ENCODE measurements at places on chromosomes 6 and 20.
A peak's percentile ranks its signal among the peaks of the same experiment; 100 is the strongest.

DNA sequence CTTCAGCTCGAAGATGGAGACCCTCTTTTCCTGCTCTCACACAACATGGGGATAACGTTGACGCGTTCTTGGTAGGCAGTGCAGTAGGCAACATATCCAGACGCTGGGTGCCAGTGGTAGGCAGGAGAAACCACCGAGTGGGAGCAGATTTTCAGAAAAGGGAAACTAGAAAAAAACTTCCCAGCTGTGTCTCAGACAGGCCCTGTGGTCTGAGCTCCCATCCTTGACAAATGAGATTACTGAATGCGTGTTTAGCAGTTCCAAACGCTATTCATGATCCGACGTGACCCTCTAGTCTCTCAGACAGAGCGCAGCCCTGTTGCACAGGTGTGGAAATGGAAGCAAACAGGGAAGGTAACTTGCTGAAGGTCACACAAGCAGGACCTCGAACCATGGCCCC lies 83.9 kb upstream of the DUSP22 start:
- DNase-seq: no peak

DNA sequence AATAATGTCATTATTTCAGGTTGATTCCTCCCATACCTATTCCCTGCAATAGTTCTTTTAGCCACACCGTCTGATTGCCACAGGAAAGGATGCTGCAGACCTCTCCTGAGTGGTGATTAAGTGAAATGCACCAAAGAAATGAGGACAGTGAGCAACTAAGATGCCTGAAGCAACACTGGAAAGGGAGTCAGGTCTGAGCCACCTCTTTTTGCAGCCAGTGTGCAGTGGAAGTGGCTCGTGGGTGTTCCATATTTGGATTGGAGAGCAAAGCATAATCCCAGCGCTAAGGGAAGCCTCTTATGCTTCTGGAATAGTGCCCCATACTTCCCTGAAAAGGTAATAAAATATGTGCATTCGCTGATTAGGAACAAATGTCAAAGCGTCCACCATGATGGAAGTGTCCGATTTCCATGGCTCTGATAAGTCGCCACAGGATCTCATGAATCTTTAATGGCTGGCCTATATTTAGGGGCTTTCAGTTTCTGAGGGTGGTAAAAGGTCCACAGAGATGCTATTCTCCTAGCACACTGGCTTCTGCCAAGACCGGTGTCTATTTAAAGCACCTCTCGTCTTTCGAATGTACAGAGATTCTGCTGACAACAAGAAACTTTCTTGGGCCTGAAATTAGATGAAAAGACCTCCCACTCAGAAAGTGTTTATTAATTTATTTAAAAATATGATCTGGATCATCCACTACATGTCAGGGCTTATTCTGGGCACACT lies 253.9 kb downstream of the SLC24A3 start:
- DNase-seq: no peak

- DNase-seq: peak; percentile 64
Observed at GRCh38 chr6:27882624-27883023, 29.6 kb downstream of the OR2B2 start.

- no peak for DNase-seq
Observed at GRCh38 chr6:137307163-137307854, 88.1 kb upstream of the IFNGR1 start.

DNA sequence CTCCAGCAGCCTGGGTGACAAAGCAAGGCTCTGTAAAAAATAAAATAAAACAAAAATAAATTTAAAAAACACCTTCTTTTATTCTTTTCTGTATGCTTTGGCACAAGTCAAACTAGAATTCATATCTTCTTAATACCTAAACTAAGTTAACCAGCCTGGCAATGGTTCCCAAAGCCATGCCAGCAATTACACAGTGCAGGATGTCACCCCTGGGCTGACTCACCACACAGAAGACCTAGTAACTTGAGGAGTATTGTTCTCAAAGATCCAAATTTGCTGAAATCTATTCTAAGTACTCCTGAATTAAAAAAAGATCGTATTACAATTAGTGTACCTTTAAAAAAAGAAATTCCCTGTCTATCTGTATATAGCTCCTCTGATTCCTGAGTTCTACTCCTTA lies 162.7 kb upstream of the SGK1 start:
- no peak for DNase-seq

DNA sequence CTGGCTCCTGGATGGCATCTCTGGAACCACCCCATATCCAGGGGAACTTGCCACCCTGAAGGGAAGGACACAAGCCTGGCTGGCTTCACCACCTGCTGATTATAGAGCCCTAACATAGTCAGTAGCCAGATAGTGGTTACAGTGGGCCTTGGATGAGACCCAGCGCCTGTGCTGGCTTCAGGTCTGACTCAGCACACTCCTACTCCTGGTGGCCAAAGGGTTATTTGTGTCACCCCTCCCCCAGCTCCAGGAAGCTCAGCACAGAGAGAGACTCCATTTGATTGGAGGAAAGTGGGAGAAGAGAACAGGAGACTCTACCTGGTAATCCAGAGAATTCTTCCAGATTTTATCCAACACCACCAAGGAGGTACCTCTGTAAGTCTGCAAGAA lies 12.8 kb downstream of the SNX14 start:
- DNase-seq: peak; percentile 70

DNA sequence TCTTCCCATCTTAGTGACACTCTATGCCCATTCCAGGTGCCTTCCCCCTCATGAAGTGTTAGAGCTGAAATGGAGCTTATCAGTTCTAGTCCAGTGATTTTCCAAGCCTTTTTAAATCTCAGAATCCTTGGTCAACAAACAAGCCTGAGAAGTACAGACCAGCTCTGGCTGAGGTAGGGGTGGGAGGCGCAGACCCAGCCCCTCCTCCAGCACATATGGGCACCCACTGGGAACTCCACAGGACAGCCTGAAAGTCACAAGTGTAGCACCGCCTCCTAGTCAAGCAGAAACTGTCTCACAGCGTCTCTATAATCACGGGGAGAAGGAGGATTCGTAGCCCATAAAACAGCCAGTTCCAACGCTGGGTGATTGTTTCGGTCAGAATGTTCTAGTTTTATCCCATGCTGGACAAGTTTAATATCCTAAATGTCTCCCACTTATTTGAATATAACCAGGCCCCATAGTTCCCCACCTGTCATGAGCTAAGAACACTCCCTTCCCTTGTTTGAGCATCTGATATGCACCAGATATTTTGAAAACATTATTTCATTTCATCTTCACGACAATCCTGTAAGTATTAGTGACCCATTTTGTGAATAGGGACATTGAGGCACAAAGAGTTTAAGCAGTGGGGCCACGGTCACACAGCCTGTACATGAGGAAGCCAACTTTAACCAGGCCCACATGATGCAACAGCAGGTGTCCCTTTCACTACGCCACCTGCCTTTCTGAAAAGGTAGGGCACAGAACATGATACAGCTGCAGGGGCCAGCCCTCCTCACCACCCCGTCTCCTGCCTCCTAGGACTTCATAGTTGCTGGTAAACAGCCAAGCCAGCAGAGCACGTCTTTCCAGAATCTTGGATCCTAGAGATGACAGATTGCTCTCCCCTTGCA lies 40.1 kb downstream of the TRAF3IP2 start:
- peak; percentile 71 for DNase-seq

DNA sequence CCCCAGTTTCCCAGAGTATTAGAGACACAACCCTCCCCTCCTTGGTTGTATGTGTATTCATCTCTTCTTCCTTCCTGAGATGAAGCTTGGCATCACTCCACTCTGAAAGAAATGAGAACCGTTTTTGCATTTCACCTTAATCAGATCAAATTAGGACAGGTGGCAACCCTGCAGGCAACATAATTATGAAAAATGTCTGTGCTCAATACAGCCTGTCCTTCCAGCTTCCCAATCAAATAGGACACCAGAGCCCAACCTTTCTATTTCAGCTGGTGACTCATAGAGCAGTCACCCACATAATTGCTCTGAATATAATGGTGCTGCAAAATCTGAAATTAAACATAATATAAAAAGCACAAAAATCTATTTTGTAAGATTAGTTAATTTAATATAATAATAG lies 310.2 kb upstream of the AGPAT4 start:
- no peak for DNase-seq

GRCh38 chr20:24838546-24839535 lies 110.2 kb upstream of the CST7 start:
- no peak for DNase-seq

DNA sequence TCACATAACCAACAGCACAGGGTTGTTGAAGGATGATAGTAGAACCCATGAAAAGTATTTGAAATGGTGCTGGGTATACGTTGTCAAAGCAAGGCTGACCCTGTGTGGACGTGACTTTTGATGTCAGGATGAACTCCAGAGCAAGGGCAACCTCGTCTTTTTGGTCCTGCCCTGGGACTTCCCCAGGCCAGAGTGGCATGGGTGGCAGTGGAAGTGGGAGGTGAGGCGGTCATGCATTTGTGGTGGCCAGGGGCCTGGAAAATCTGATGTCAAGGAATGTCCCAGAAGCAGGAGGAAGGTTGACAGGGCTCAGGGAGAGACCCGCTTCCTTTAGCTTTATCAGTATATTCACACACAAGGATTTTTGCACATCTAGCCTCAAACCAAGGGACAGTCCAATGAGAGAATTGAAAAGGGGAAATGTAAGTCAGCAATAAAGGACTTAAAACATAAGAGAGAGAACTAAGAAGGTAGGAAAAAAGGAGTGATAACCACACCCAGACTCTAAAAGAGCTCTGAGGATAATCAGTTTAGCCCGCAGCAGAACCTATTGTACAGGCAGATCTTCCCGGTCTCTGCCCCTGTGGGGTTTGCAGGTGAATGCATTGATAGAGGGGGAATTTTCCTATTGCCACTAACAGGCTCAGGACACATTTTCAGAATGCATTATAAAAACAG lies 98.8 kb upstream of the HDGFL1 start:
- peak; percentile 14 for DNase-seq

- DNase-seq: no peak
Observed at GRCh38 chr6:154350293-154350692, 6.3 kb downstream of the IPCEF1 start.

GRCh38 chr6:24959319-24959718 lies 23.6 kb upstream of the RIPOR2 start:
- DNase-seq: no peak

- DNase-seq: no peak
Observed at GRCh38 chr20:45055056-45055455, 45.9 kb downstream of the KCNS1 start.

GRCh38 chr20:17504066-17504897 lies 26.9 kb downstream of the BFSP1 start:
- DNase-seq: peak; percentile 41

DNA sequence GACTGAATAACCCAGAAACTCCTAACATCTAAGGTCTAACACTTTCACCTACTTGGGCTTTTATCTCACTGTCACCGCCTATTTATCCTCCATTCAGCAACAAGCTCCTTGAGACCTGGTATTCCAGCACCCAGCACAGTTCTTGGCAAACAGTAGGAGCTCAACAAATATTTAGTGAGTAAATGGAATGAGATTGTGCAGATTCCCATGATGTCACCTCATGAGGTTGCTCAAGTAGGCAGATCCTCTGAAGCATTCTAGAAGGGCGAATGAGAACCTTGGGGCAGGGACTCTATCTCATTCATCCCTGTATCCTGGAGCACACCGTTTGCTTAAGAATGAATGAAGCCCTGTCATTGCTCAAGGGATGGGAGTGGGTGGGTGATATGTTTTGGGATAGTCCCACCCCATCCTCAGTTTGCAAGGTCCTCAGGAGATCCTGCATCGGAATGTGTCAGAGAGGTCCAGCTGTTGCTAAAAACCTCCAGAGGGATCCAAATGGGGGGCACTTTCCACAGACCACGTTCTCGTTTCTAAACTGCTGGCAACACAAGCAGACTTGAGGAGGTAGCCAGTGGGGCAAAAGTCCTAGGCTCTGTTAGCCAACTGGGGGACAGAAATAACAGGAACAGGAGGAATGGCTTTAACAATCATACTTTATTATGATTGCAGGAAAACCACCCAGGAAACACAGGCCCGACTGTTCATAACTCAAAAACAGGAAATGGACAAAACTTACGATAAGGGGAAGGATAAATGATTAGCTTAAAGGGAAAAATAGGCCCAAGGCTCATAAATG lies 42.0 kb downstream of the EDN1 start:
- no peak for DNase-seq

DNA sequence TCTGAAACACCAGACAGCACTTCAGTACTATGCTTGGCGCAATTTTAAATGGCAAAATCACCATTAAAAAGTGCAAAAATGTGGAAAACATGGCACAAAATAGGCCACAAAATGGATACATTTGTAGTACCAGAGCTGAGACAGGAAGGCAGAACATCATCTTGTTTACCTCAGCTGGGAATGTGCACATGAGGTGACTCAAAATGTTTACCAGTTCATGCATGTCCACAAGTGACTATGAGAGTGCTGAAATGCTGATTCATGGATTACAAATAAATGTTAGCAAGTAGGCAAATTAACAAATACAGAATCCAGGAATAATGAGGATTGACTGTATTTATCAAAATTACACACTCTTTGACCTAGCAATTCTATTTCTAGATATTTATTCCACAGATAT lies 201.6 kb downstream of the ISM1 start:
- DNase-seq: no peak

- DNase-seq: no peak
Observed at GRCh38 chr6:157615951-157616350, 207.1 kb upstream of the SNX9 start.

GRCh38 chr20:51391926-51392325 lies 150.6 kb downstream of the NFATC2 start:
- no peak for DNase-seq

DNA sequence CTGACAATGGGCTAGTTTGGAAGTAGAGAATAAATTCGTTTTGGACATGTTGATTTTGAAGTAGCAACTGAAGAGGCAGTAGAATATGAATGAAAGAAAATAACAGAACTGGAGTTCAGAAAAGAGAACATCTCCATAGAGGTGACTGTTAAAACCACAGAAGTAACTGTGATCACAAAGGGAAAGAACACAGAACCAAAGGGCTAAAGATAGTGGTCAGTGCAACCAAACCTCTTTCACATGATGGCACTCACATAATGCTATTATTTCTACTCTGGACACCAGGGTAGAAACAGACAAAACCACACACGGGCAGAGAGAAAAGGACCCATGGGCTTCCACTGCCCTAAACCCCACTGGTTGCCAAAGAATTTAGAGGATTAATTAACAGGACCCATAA lies 58.5 kb downstream of the CDK19 start:
- no peak for DNase-seq

DNA sequence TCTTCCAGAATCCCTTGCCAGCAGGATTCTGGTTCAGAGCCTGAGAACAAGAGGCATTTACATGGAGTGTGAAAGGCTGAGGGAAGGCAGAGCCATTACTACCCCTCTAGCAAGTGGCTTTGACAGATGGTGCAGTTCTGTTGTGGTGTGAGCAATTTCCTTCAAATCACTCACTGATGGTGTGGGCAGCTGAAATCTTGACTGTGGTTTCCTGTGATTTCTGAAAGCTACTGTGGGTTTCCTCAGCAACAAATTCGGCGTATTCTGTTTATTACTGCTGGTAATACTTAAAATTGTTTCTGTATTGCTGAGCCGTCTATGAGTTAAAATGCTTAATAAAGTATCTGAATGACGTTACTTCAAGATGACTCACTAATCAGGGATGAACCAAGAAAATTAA lies 181.5 kb upstream of the TCF21 start:
- DNase-seq: no peak

GRCh38 chr6:84860509-84860908 lies 96.1 kb upstream of the TBX18 start:
- DNase-seq: no peak

- DNase-seq: no peak
Observed at GRCh38 chr20:11777387-11778205, 140.1 kb upstream of the BTBD3 start.

- no peak for DNase-seq
Observed at GRCh38 chr20:8616792-8617191, 452.1 kb upstream of the PLCB4 start.

GRCh38 chr6:146065690-146066089 lies 36.8 kb downstream of the GRM1 start:
- no peak for DNase-seq

GRCh38 chr20:41650231-41650948 lies 32.2 kb upstream of the CHD6 start:
- DNase-seq: peak; percentile 14
